BE2C (cell line): ENCODE measurements at places on chromosomes 1 and 21.

- peak; percentile 69 for DNase-seq
Measured at GRCh38 chr1:118185084-118185832, at the start of gene SPAG17. Gene SPAG17 (minus strand): TSS chr1:118185228. CDS start chr1:118185157, 71 bp downstream.

DNA sequence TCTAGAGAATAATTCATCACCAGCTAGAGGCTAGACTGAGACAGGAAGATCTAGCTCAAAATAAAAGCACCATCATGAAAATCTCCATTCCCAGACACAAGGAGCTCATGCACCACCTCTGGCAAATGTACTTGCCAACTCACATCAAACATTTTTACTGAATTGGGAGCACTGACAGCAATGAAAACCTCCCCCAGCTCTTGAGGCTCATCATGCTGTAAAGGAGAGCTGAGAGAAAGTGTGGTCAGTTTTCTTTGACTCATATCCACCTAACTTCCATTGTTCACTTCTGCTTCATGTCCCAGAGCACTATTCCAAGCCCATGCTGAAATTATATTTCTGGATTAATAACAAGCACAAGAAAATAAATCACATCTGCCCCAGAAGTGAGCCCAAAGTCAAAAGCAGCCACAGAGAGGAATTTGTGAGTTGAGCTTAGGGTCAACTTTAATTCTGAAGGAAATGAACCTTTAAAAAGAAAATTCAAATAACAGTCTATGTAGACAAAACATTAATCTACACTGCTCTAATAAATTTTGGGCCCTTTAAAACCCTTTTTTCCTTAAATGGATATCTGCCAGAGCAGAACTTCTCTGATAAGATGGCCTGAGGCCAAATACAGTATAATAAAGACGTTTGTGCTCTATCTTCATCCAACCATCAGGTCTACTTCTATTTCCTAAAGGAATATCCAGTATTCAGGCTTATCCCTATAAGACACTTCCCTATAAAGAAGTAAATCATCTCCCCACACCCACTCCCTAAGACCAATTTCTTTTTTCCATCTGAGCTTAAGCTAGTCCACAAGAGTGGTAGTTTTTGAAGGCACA lies 85.9 kb upstream of the ADAM30 start:
- DNase-seq = no peak

- no peak for DNase-seq
Measured at GRCh38 chr1:230321741-230322420, 104.3 kb downstream of the PGBD5 start.

DNA sequence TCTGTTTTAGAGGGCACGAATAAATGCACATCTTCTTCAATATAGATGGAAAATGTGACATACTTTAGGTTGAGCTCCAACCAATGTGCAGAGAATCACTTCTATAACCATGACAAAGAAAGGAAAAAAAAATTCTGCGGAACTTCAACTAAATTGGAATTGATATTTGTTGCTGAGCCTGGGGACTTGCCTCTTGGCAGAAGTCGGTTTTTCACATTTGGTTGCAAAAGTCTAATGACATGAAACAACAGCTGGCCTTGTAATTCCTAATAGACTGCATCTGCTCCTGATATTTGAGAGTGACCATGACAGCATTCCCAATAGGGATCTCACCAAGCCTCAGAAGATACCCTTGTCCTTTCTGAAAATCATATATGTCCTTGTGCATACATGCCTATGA lies 112.8 kb downstream of the PRRX1 start:
- no peak for DNase-seq

- DNase-seq = no peak
Measured at GRCh38 chr1:242605521-242605920, 81.0 kb upstream of the PLD5 start.
